Cardiac septum (tissue), 1 donor: ENCODE measurements at places on chromosomes 1 and 21. TPM values are rescaled to one million over a fixed set of nuclear protein-coding genes. Genes with fewer than 3 reads are reported as not detected.

Gene SORT1
- total RNA-seq: 184 TPM

Gene LENEP
- total RNA-seq: not detected

- no peak for DNase-seq
Observed at GRCh38 chr1:5456090-5456811, 536.0 kb downstream of the NPHP4 start.

GRCh38 chr21:34883491-34884271, 165.4 kb downstream of the RUNX1 start:
- DNase-seq: no peak

Gene LAMC1
- total RNA-seq: 104 TPM

DNA sequence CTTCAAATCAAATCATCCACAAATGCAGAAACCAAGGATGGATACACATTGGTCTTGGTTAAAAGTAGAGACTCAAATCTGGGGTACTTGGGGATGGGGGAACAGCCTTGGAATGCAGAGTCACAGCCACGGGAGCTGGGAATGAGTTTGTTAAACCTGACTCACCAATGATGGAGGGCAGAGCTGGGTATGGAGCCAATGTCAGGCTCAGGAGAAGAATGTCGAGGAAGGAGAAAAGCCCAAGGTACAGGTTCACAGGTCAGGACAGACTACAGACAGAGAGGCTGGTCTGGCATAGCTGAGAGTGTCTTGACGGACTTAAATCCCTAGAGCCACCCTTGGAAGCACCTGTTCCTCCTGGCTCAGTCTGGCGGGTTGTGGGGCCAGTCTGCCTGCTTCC, 237.6 kb downstream of the NTNG1 start:
- DNase-seq: no peak

Gene TCP10L
- 2.5 TPM for total RNA-seq

Gene OR10K1
- total RNA-seq: not detected

DNA sequence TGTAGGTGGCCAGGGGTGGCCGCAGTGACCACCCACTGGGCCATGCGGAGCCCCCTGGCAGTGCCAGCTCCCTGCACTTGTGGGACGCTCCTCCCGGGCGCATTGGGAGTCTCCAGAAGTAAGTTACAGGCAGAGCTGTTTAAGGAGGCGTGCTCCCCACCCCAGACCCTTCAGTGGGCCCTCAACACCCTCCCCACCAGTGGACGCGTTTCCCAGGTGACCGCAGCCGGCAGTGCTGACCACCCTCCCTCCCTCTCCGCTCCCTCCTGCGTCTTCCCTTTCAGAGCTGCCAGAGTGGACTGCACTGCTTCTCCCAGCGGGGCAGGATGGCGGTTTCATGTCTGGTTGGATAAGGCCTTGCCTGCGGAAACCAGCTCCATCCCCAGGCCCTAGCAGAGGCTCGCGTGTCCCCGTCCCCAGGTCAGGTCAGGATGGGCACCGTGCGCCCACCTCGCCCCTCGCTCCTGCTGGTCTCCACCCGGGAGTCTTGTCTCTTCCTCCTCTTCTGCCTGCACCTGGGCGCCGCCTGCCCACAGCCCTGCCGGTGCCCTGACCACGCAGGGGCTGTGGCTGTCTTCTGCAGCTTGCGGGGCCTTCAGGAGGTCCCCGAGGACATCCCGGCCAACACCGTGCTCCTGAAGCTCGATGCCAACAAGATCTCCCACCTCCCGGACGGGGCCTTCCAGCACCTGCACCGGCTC, 1.1 kb downstream of the LRRC3 start:
- DNase-seq: no peak

- DNase-seq: no peak
Observed at GRCh38 chr21:46538851-46539666, 65.8 kb downstream of the S100B start.

Gene SLX9
- total RNA-seq: 35.8 TPM

Gene SPRR5
- total RNA-seq: not detected

DNA sequence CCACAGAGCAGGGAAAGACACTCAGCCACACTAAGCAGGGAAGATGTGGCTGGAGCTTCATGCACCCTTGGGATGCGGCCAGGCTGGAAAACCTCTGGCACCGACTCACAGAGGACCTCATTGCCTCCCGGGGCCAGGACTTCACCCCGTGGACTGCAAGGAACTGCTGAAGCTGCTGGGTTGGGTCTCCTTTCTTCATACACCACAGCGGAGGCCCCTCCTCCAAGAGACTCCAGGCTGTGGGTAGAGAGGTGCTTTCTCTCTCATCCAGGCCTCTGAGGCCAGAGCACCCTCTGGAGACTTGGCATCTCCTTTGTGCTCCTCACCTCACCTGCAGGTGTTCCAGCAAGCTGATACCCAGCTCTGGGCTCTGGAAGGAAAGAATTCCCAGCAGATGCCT, 76.0 kb upstream of the EDN2 start:
- DNase-seq: peak; percentile 53

GRCh38 chr1:235246022-235246948, 81.7 kb downstream of the ARID4B start:
- DNase-seq: no peak

Gene LGR6
- 0.86 TPM for total RNA-seq

DNA sequence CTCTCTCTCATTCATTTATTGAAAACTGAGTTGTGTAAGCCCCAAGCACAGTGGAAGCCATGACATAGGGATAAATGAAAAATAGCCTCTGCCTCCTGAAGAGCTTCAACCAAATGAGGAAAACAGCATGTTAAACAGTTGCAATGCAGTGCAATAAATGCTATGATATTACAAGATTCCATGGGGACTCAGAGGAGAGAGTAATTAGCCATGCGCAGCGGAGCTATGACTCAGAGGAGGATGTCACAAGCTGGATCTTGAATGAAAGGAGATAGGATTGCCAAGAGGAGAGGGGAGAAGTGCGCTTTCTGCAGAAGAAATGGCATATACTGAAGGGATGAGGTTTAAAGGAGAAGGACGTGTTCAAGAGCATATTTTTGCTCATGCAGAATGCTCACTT, 231.3 kb upstream of the PLXNA2 start:
- DNase-seq: no peak

GRCh38 chr1:216045400-216045799, 377.8 kb downstream of the USH2A start:
- no peak for DNase-seq

Gene UCK2
- 32.0 TPM for total RNA-seq

- no peak for DNase-seq
Observed at GRCh38 chr1:172105230-172105629, 263.9 kb downstream of the DNM3 start.

DNA sequence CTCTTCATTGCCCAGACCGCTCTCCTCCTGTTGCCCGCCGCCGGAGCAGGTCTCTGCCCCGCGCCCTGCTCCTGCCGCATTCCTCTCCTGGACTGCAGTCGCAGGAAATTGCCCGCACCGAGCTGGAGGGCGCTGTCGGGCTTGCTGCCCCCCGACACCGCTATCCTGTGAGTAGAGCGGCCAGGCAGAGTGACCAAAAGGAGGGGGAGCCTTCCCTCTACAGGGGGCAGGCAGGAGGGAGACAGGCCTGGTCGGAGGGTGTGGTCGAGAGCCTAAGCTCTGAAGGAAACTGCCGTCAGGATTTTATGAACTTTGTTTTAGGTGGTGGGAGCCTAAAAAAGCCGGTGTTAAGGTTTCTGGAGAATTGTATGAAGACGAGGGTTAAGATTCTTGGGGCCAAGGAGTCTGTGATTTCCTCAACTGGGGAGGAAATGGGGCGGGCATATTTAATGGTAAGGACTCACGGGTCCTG, 517 bp downstream of the LRIG2 start:
- peak; percentile 80 for DNase-seq

GRCh38 chr1:94273111-94273510, 35.7 kb upstream of the ARHGAP29 start:
- DNase-seq: no peak

DNA sequence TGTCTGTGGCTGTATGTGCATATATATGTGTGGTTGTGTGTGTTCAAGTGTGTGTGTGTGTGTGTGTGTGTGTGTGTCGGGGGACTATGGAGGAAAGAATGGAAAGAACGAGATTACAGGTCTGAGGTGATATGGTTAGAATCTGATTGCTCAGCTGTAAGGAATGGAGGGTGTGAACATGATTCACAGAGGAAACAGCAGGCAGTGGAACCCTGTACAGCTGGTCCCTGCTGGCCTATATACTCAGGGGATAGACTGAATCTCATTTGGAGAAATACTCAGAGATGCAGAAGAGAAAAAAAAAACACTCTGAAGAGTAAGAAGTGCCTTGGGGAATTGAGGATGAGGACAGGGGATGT, 180.1 kb upstream of the ESRRG start:
- no peak for DNase-seq

- peak; percentile 86 for DNase-seq
Observed at GRCh38 chr1:203038217-203038741, 12.0 kb downstream of the PPFIA4 start.

DNA sequence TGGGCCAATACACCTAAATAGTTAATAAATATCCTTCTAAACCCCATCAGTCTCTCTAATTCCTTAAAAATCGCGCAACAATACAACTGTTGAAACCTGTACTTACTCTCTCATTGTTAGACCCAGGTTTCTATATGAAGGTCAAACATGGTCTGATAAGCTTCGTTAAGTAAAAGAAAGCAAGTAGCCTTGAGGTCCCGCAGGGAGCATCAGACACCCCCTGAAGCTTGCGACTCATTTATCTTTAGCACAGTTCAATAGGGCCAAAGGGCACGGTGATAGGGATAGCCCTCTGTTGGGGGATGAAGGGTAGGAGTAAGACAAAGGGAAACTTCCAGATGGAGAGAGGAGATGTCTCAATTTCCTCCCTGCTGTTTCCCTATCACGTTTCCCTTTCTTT, 27.3 kb upstream of the THEM4 start:
- DNase-seq: no peak

- no peak for DNase-seq
Observed at GRCh38 chr1:160404094-160404493, 3.7 kb downstream of the VANGL2 start.

DNA sequence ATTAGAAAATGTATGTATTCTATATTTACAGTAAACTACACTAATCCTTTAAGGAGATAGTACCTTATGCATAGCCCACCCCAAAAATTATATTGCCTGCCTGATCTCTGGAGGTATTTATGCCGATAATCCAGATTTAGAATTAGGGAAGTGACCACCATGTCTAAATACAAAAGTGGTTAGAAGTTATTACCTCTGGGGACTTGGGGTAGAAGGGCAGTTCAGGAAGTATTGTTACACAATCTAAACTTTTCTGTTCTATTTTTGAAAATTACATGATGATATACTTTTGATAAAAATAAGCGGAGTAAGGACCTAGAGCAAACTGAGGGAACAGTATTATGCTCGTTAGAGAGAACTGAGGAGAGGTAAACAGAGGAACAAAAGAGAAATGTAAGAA, 90.5 kb upstream of the ZP4 start:
- DNase-seq: no peak

DNA sequence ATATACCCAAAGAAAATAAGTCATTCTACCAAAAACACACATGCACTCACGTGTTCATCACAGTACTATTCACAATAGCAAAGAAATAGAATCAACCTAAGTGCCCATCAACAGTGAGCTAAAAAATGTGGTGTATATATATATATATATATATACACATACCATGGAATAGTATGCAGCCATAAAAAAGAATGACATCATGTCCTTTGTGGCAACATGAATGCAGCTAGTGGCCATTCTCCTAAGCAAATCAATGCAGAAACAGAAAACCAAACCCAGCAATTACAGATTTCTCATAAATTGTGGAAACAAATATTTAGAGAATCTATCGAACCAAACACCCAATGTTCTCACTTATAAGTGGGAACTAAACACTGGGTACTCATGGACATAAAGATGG, 585.7 kb downstream of the SMYD3 start:
- DNase-seq: no peak

Gene TEX38
- total RNA-seq: 0.24 TPM

GRCh38 chr1:39165488-39165887, 39.0 kb upstream of the MACF1 start:
- no peak for DNase-seq

Gene RPS6KA1
- total RNA-seq: 3.3 TPM

DNA sequence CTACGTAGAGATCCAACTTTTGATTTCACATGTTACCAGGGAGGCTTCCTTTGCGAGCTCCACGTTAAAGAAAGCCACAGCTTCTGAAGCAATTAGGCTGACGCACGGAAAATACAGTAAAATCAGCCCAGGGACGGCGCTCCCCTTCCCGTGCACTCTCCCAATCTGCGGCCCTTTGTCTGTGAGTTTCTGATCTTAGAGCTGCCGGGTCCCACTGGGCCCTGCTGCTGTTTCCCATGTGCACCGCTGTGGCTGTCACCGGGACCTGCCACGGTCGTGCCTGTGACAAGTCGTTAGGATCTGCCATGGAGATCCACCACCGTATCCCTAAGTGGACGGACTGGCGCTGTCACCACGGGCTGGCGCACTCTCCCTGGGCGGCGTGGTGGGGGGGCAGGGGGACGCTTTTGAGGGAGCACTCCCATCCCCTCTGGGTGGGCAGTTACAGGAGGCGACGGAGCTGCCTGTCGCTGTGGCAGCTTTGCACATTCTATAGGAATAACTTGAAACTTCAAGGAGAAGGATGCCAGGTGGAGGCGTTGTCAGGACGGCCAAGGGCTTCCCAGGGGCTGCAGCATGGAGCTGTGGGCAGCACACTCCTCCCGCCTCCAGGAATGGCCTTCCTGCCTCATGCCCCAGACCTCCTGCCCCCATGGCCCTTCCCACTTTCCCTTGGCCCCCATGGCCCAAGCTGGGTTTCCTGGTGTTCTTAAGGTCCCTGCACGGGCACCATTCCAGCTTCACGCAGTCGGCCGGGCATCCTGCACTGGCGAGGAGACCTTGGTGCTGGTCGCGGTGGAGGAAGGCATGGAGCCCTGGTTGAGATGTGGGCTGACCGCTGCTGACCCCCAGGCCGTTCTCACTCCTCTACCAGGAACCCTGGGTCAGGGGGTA, 85.1 kb downstream of the PRDM16 start:
- no peak for DNase-seq

DNA sequence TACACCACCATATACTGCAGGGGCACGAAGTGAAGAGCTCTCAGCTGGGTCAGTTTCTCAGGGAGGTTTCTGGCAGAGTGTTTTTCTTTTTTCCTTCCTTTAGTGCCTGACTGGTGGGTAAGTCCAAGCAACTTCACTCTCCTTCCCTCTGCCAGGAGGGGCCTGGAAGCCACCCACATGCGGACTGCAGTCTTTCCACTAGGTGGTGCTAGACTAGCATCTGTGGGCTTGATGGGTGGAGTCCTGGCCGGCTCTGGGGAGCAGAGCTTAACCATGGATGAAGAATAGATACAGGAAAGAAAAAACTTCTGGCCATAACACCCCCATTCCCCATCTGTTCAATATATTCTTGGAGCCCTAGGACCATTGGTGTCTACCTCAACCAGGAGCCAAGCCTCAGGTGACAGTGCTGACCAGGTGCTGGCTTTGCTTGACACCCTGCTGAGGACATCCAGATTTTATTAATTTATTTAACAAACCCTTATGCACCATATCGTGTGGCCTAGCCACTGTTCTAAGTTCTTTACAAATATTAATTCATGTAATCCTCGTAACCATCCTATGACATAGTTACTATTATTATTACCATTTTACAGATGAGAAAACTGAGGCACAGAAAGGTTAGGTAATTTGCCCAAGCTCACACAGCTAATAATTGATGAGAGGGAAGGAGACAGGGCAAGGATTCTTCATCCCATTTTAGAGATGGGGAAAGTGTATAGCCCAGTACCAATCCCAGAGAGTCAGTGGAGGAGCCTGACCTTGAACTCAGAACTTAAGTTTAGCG, 126.7 kb upstream of the CSF3R start:
- DNase-seq: no peak

Gene FAM72D
- not detected for total RNA-seq

Gene LIN28A
- not detected for total RNA-seq

GRCh38 chr1:6868660-6869380, 83.6 kb downstream of the CAMTA1 start:
- no peak for DNase-seq
